ENCODE measurements at places on chromosomes 5 and 9.

DNA sequence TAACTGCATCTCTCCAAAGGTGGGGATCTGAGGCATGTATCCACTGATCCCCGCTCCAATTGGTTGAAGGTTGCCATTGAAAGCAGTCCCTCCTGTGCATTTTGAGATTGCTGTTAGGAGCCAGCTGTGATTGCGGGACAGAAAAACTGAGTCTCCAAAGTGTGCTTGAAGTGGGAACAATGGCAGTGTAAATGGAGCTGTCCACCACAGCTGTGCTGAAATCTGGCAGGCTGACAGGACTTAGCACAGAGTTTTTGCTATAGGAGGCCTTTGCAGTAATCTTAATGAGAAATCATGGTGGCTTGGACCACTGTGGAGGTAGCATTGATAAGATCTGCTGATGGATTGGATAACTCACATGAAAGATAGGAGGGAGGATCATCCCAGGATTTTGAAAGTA, 3.3 kb downstream of the RNF20 start:
- no peak for DNase-seq

DNA sequence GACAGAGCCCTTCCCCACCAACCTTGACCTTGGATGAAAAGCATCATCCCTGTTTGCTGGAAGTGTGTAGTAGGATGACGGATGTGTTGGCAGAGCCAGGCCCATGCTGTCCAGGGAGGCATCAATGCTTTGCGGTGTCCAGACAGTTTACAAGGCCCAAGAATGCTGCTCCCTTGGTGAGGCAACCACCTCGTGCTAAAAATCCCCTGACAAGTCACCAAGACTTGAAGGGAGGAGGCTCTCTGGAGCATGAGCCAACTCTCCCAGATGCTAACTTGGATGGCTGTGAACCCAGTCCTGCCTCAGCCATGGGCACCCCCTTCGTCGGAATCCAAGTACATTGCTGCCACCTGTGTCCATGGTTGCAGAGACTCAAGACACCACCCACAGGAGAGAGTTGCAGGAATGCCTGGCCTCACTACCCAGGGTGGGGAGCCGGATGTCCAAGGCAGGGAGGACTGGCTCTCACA, 9.5 kb upstream of the NKD2 start:
- no peak for DNase-seq

DNA sequence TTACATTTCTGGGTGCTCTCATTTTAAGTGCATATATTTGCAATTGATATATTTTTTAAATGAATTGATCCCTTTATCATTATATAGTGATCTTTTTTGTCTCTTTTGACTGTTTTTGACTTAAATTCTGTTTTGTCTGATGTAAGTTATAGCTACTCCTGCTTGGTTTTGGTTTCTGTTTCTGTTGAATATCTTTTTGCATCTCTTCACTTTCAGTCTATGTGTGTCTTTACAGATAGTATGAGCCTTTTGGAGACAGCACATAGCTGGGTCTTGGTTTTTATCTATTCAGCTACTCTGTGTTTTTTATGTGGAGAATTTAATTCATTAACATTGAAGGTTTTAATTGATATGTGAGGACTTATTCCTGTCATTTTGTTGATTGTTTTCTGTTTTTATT, 311.3 kb downstream of the SPATA31D1 start:
- no peak for DNase-seq

- DNase-seq = no peak
These were observed 675.9 kb downstream of the SEMA5A start for GRCh38 chr5:8869932-8870331.

GRCh38 chr9:127884427-127884911, 7.0 kb upstream of the AK1 start:
- DNase-seq = no peak

DNA sequence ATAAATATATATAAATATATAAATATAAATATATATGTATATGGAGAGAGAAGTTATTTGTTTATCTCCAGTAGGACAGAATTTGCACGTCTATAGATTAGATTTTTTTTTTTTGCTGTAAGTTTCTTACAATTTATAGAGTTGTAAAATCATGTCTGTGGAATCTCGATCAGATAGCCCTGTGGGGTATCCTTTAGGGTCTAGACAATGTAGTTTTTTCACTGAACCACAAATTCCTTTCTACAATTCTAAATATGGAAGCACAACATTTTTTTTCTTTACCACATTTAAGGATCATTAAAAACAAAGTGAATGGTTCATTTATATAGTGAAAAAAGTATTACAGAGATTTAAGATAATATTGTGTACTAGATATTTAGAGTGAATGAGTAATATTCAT, 384.2 kb upstream of the ZNF608 start:
- no peak for DNase-seq

DNA sequence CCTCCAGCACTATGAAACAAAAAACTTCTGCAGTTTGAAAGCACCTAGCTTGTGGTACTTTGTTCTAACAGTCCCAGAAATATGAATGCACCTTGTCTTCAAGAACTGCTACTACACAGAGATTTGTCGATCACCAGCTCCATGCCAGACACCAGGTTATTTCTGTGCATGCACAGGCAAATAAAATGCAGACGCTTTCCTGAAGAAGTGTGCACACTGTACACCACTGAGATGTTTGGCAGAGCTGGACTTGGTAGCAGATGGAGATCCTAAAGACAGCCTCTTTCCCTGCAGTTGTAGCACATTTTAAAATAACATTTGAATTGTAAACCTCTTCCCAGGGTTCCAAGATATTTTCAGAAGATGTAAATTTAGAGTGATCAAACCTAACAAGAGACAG, 730.0 kb downstream of the MTRR start:
- no peak for DNase-seq

DNA sequence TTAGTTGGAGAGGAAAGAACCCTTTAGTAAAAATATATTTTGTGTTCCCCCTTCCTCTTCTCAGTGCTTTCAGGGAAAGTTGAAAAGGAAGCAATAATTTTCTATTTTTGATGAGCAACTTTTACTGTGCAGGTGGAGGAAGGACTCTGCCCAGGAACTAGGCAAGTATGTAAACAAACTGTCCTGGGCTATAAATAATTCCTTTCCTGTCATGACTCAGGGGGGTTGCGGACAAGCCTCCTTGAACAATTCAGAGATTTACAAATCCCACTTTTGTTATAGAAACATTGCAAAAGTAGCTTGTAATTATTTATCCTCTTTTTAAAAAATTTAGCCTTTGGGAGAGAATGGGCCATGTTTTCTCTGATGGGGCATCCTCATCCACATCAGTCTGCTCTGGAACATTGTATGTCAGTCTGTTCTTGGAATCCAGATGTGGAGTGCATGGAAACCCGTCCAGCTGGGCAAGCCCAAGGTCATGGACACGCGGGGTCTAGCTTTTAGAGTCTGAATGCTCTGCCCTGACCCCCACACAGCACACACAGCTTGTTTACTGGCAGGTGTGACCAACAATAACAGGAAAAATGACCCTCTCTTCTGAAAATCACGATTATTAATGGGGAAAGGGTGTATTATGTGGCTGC, 127.6 kb downstream of the GADD45G start:
- no peak for DNase-seq

- DNase-seq = no peak
These were observed 401.4 kb upstream of the KLF4 start for GRCh38 chr9:107890921-107891465.

- DNase-seq = no peak
These were observed 312.0 kb upstream of the RGMB start for GRCh38 chr5:98461485-98461884.

DNA sequence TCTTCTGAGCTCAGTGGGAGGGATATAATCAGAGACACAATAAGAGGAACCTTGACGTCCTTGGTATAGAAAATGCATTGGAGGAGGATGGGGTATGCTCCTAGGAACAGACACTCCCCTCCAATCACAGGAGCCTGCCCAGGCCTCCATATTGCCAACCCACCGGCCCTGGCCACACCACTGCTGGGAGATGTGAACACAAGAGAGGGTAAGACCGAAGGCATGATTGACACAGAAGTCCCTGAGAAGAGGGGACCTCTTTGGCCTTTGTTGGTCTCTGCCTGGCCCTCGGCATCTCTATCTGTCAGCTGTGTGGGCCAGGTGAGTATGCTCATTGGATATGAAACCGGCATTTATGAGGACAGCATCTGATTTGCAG, 62.0 kb downstream of the CRB2 start:
- no peak for DNase-seq

- DNase-seq = no peak
These were observed 67.9 kb upstream of the RXRA start for GRCh38 chr9:134258332-134258731.

DNA sequence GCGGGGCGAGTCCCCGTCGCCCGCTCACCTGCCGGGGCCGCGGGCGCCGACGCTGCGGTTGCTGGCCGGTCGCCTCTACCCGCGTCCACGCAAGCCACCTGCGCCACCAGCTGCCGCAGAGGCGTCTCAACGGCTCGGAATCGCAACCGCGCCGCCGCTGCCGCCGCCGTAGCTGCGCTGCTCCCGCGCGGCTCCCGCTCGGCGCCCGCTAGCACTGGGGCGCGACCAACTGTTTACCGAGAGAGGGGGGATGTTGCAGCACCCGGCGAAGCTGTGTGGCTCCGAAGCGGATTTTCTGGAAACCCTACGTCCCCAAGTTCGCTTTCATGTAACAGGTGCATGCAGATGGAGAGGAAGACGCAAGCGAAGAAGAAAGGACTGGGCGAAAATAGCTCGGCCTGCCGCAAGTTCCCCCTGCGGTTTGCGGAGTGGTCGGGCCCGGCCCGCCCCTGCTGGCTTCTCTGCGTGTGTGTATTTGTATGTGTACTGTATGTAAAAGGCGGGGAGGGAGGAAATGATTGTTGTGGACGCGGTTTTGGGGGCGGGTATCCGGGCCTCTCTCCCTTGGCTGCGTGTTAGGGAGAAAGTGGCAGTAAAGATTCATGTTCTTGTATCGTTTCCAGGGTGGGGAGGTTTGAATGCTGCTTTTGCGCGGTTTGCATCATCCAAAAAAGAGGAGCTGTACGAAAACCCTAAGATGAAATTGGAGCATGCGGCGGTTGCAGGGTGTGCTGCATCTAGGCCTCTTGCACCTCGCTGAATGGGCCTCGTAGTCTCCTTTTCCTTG, at the start of gene PSIP1:
PSIP1 (minus strand) TSS at position 182 of the 787 bp plus-strand sequence. CDS start 782 bp downstream, outside the sequence.
- DNase-seq = peak; percentile 64

- DNase-seq = no peak
These were observed 60.2 kb downstream of the NRG2 start for GRCh38 chr5:139982975-139983240.

DNA sequence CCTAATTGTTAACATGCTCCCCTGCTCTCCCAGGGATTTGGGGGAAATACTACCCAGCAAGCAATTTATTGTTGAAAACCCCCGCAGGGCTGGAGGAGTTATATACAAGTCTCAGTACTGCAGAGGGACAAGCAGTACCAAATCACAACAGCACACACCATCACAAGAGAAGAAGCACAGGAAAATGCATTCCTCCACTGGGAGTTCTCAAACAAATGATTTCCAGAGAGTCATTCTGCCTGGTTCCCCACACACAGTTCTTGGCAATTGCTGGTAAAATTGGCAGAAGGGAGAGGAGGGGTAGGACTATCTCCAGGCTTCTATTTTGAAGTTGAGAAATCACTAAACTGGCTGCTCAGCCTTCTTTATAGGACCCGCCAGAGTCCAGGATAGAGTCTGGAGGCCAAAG, 16.8 kb downstream of the SIL1 start:
- DNase-seq = no peak

DNA sequence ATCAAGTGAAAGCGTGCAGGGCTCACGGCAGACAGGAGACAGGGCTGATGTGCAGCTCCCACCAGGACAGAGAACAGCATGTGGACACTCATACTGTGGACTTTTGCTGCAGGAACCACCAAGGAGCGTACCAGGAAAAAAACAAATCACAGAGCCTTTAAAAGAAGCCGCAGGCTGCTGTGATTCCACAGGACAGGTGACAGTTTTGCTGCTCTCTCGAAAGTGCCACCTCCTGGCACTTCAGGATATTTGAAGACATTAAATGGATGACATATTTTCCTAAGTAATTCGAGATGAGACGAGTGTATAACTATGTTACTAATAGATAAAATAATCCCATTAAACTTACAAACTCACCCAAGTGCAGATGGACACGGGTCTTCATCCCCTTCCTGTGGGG, 29.3 kb downstream of the ZDHHC11 start:
- no peak for DNase-seq

DNA sequence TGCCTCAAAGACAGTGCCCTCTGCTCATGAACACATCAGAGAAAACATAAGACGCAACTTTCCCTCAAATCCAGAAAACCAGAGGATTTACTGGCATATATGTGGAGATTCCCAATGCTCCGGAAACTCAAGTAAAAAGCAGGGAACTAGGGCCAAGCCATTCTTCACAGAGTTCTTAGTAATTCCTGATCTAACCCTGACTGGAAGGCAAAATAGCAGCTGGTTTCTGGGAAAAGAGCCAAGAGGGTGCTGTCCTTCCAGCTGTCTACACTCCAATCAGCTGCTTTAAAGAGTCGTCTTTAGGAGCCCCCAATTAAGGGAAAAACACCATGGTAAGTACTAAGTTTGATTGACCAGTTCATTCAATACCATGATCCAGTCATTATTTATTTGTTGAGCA, 49.6 kb downstream of the GNA14 start:
- DNase-seq = no peak

DNA sequence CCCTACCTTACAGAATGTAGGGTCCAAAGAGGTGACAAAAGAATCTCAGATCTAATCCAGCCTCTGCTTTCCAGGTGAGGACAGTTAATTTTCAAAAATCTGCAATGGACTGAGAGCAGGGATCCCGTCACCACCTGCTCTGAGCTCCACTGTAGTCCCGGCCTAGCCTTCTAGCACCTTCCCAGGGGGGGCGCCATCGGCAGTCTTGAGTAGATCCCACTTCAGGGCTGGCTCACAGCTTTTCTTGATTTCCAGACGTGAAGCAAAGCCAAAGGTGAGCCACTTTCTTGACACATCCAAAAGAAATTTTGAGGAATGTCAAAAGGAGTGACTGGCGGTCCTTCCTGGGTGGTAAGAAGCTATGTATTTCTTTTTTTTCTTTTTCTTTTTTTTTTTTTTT, 114.1 kb downstream of the SYK start:
- DNase-seq = no peak

- DNase-seq = no peak
These were observed 593.2 kb downstream of the ELAVL2 start for GRCh38 chr9:23232831-23233230.

- DNase-seq = no peak
These were observed 68.2 kb upstream of the S1PR3 start for GRCh38 chr9:88923092-88923491.

GRCh38 chr5:25619273-25619672, 974.5 kb upstream of the CDH10 start:
- DNase-seq = no peak
